ENCODE measurements at places on chromosomes 7 and 10. TPM values are rescaled to one million over a fixed set of nuclear protein-coding genes. Genes with fewer than 3 reads are reported as not detected.

- peak; percentile 23 for DNase-seq
- peaks cover 9% of the 10 kb centered on the region for H3K4me1 ChIP-seq
- H3K36me3 ChIP-seq = no peaks in the 10 kb centered on the region
- H3K27ac ChIP-seq = peak overlapping the region; percentile 84
- no peak overlapping the region for H3K4me3 ChIP-seq
These were observed 251.5 kb downstream of the DOCK4 start for GRCh38 chr7:111954474-111955381.

DNA sequence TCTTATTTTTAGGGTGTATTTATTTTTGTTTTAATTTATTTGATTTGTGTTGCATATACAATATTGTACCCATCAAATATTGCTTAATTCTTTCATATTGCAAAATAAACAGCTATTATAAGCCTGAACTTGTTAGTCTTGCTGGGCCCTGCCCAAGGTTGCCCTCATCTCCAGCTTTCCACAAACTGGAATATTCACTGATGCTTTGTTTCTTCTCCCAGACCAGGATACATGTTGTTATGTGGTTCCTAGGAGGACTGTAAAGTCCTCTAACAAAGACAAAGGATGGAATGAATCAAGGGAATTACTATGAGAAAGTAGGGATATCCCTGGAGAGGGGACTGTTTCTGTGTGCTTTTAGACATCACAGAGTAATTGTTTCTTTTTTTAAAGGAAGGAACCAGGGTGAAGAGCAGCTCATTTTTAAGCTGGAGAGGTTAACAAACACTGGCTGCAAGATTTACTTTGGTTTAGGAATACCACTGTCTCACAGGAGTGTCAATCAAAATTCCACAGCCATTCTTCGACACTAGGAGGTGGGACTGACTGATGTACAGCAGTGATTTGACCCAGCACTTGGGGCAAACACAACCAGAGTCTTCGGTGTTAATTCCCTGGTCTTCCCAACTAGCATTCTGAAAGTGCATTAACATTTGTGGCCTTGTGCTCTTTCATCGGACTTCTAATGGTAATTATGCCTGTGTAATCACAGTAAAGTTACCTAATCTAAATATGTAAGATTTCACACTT, 14.8 kb upstream of the CD36 start:
- no peak overlapping the region for H3K4me3 ChIP-seq
- H3K27me3 ChIP-seq = no peaks in the 10 kb centered on the region
- no peaks in the 10 kb centered on the region for H3K36me3 ChIP-seq
- DNase-seq = no peak
- H3K4me1 ChIP-seq = peaks cover 12% of the 10 kb centered on the region
- H3K27ac ChIP-seq = peak overlapping the region; percentile 81

GRCh38 chr7:70668606-70669358, 463.2 kb upstream of the GALNT17 start:
- no peak for DNase-seq
- H3K27ac ChIP-seq = no peak overlapping the region
- H3K4me1 ChIP-seq = peaks cover 4% of the 10 kb centered on the region
- no peak overlapping the region for H3K4me3 ChIP-seq

GRCh38 chr10:71795248-71795647, 21.9 kb upstream of the VSIR start:
- H3K27me3 ChIP-seq = no peaks in the 10 kb centered on the region
- no peak overlapping the region for H3K4me3 ChIP-seq
- H3K27ac ChIP-seq = no peak overlapping the region
- H3K4me1 ChIP-seq = no peaks in the 10 kb centered on the region
- peak; percentile 74 for DNase-seq

GRCh38 chr7:107233174-107233573, 64.4 kb downstream of the HBP1 start:
- H3K27ac ChIP-seq = peak overlapping the region; percentile 78
- no peak for DNase-seq
- H3K36me3 ChIP-seq = peaks cover 4% of the 10 kb centered on the region
- H3K4me3 ChIP-seq = no peak overlapping the region

DNA sequence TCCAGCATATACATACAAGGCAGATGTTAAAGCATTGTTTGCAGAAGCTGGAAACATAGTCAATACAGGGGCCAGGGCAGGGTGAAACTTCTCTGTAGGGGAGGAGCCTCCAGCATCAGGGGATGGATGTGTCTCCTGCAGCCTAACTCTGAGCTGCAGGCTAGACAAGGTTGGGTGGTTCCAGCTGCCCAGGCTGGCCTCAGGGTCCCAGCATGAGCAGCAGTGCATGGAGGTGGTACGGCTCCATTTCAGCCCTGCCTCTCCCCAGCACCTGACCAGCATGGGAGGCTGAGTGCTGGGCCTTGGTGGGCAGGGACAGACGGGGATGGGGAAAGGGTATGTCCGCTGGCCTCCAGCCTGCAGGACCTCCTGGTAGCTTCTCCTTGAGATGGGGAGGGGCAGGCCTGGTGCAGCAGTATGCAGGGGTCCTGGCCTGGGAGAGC, 7.4 kb upstream of the TBRG4 start:
- no peaks in the 10 kb centered on the region for H3K36me3 ChIP-seq
- no peak overlapping the region for H3K4me3 ChIP-seq
- no peaks in the 10 kb centered on the region for H3K27me3 ChIP-seq
- DNase-seq = no peak
- H3K4me1 ChIP-seq = no peaks in the 10 kb centered on the region

GRCh38 chr7:24786941-24787340, 29.7 kb upstream of the GSDME start:
- H3K4me3 ChIP-seq = no peak overlapping the region
- no peaks in the 10 kb centered on the region for H3K4me1 ChIP-seq
- H3K27ac ChIP-seq = peak overlapping the region; percentile 39
- no peak for DNase-seq
- H3K27me3 ChIP-seq = no peaks in the 10 kb centered on the region

- H3K27ac ChIP-seq = no peak overlapping the region
- no peak overlapping the region for H3K4me3 ChIP-seq
- no peaks in the 10 kb centered on the region for H3K4me1 ChIP-seq
- no peak for DNase-seq
- H3K27me3 ChIP-seq = no peaks in the 10 kb centered on the region
These were observed 95.0 kb downstream of the LRRC18 start for GRCh38 chr10:48844616-48845015.

DNA sequence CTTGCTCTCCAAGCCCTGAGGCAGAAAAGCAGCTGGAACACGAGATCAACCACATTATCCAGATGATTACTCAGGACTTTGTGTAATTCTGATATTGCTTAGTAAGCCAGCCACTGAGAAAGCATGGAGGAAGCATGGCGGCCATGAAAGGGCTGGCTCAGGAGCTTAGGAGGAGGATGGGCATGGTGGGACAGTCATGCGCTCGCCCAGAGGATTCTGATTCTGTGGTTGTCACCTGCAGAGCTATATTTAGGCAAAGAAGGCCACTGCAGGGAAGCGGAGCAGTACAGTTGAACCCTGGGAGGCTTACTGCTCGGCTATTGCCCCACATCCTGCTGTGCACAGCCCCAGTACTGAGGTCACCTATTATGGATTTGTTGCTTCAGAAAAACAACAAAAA, 128.8 kb upstream of the DNAJB12 start:
- H3K36me3 ChIP-seq = peaks cover 3% of the 10 kb centered on the region
- H3K27ac ChIP-seq = peak overlapping the region; percentile 15

GRCh38 chr7:155466814-155467733, 9.1 kb downstream of the EN2 start:
- H3K4me3 ChIP-seq = no peak overlapping the region
- DNase-seq = no peak
- no peaks in the 10 kb centered on the region for H3K36me3 ChIP-seq
- peaks cover 90% of the 10 kb centered on the region for H3K27me3 ChIP-seq
- peaks cover 16% of the 10 kb centered on the region for H3K4me1 ChIP-seq

DNA sequence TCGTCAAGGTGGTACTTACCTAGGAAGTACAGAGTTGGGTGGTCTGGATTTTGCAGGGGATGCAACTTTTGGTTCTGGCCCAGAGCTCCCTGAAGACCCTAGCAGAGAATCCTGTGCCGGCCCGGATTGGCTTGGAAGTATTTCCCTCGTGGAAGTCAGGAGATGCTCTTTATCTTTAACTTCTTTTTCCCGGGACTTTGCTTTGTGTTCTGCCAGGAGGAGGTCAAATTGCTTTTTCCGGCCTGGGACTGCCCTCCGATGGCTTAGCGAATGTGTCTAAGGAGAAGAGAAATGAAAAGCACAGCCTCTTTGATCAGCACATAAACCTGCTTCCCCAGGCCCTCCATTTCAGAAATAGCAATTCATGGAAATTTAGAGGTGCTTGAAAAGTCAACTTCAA, 57.0 kb upstream of the EFCAB10 start:
- peaks cover 8% of the 10 kb centered on the region for H3K4me1 ChIP-seq
- DNase-seq = no peak
- no peak overlapping the region for H3K4me3 ChIP-seq
- peaks cover 7% of the 10 kb centered on the region for H3K36me3 ChIP-seq

- peaks cover 12% of the 10 kb centered on the region for H3K36me3 ChIP-seq
- H3K27ac ChIP-seq = no peak overlapping the region
- no peak overlapping the region for H3K4me3 ChIP-seq
- DNase-seq = no peak
These were observed 48.3 kb downstream of the COL17A1 start for GRCh38 chr10:104037261-104037951.

GRCh38 chr7:33422825-33423645, 293.7 kb downstream of the BBS9 start:
- DNase-seq = peak; percentile 25
- H3K4me1 ChIP-seq = peaks cover 18% of the 10 kb centered on the region
- no peak overlapping the region for H3K27ac ChIP-seq
- no peaks in the 10 kb centered on the region for H3K36me3 ChIP-seq
- H3K27me3 ChIP-seq = no peaks in the 10 kb centered on the region

- no peaks in the 10 kb centered on the region for H3K36me3 ChIP-seq
- H3K27me3 ChIP-seq = no peaks in the 10 kb centered on the region
- peak; percentile 7 for DNase-seq
- H3K4me3 ChIP-seq = no peak overlapping the region
These were observed 11.3 kb upstream of the TAS2R40 start for GRCh38 chr7:143210541-143210940.

DNA sequence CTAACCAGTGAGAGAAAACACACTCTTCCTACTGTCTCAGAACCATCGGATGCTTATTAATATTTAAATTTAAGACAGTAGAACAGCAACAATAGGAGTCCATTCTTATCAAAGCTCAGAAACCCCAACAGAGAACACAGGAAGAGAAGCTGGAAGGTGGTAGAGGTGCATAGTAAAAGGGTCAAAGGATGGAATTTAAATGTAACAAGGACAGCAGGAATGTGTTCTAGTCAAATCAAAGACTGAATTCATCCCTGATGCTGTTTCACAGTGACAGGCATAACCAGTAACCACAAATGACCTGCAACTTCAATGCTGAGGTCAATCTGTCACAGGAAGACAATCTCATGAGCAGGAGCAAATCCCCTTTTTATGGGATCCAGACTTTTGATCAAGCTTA, 1259.7 kb downstream of the XPNPEP1 start:
- no peak overlapping the region for H3K4me3 ChIP-seq
- H3K36me3 ChIP-seq = no peaks in the 10 kb centered on the region
- no peaks in the 10 kb centered on the region for H3K4me1 ChIP-seq
- no peak overlapping the region for H3K27ac ChIP-seq

- H3K36me3 ChIP-seq = no peaks in the 10 kb centered on the region
- no peak for DNase-seq
- no peak overlapping the region for H3K4me3 ChIP-seq
These were observed 159.1 kb downstream of the CCDC71L start for GRCh38 chr7:106501605-106502580.

DNA sequence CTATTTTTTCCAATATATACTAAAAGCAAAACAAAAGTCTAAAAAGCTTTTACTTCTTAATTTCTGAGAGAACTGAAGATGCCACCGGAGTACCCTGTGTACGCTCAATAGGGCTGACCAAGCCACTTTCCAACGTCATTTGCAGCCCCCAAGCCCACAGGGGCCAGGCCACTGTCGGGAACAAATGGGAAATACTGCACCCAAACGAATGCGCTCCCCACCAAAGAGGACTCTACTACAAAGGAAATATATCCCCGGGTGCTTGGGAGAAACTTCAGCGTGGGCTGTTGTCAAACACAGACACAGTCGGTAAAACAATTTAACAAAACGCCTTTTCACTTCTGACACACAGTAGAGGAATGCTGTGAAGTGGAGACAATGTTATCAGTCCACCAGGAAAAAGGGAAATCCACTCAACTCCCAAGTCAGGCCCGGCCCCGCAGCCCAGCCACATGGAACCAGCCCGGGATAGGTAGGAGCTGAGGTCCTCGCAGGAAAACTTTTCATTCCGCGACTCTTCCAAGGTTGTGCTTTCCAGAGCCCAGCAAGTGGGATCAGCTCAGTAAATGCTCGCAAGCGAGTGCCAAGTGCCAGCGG, 1.4 kb downstream of the PARD3 start:
- peak overlapping the region; percentile 90 for H3K27ac ChIP-seq
- H3K4me3 ChIP-seq = peak overlapping the region; percentile 87
- H3K27me3 ChIP-seq = no peaks in the 10 kb centered on the region
- no peak for DNase-seq

DNA sequence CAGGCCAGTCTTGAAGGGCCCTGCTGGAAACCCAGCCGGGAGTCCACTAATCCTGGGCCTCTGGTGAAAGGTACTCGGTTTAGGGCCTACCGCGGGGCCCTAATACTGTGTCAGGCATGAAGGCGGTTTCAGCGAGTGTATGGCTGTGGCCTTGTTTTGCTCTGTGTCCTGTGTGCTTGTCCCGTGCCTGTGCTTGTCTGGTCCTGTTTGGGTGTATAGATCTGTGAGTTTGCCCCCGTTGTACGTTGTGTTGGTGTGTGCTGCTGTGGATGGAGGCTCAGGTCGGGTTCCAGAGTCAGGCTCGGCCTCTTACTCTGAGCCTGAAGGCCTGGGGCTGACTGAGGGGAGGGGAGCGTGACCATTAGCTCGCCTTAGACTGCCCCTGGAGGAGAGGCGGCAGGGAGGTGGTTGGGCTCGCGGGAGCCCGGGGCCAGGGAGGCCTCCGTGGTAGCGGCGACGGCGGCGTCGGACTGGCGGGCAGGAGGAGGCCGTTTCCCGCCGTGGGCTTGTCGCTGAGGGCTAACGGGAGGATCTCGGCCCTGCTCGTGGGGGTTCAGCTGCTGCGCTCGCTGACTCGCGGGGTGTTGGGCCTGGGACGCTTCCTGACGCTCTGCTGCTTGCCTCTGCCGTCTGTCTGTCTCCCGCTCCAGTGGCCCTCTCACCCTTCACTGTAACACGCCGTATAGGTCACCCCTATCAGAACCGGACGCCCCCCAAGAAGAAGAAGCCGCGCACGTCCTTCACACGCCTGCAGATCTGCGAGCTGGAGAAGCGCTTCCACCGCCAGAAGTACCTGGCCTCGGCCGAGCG, 2.6 kb downstream of the TLX1 start:
- no peak for DNase-seq
- no peak overlapping the region for H3K4me3 ChIP-seq
- no peak overlapping the region for H3K27ac ChIP-seq
- no peaks in the 10 kb centered on the region for H3K36me3 ChIP-seq
- peaks cover 2% of the 10 kb centered on the region for H3K4me1 ChIP-seq
- peaks cover 92% of the 10 kb centered on the region for H3K27me3 ChIP-seq

- no peak overlapping the region for H3K4me3 ChIP-seq
- no peaks in the 10 kb centered on the region for H3K36me3 ChIP-seq
- peak; percentile 24 for DNase-seq
- H3K4me1 ChIP-seq = no peaks in the 10 kb centered on the region
- no peaks in the 10 kb centered on the region for H3K27me3 ChIP-seq
- no peak overlapping the region for H3K27ac ChIP-seq
These were observed 222.3 kb downstream of the SUGCT start for GRCh38 chr7:40356871-40357709.

Gene LDB3
- 1.4 TPM for total RNA-seq

Gene SFR1
- total RNA-seq = 9.9 TPM

Gene CNNM1
- total RNA-seq = 0.52 TPM

Gene TCAF1
- 65.8 TPM for total RNA-seq

Gene LIPJ
- 0.14 TPM for total RNA-seq

Gene LGI1
- 0.68 TPM for total RNA-seq

Gene BTBD16
- 0.67 TPM for total RNA-seq

Measured in lung (tissue), 17 donors.